ENCODE measurements at places on chromosomes 7 and 10.

GRCh38 chr7:156947120-156947843, 2.2 kb upstream of the NOM1 start:
- no peak for DNase-seq

DNA sequence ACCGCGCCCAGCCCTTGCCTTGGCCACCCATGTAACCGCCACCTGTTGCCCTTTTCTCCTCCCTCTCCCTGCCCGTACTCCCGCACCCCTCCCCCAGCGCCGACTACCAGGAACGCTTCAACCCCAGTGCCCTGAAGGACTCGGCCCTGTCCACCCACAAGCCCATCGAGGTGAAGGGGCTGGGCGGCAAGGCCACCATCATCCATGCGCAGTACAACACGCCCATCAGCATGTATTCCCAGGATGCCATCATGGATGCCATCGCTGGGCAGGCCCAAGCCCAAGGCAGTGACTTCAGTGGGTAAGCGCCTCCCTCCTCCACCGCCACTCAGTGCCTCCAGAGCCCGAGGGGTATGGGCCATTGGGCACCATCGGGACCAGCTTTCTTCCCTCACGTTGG, 18.7 kb downstream of the LDB3 start:
- DNase-seq: no peak

DNA sequence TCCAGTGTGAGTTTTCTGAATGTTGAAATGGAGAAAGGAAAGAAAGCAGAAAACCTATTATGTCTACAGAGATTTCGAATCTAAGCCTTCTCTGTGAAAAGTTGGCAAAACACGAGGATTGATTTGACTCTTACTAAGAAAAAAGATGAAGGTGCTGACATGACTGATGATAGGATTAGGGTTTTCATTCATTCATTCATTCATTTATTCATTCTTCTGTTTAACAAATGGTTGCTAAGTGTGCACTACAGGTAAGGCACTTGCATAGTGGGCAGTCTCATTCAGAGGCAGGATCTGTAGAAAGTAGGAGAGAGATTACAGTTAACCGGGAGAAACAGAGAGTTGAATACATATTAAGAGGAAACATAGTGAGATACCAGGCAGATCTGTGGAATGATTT, 137.1 kb downstream of the ZNF365 start:
- DNase-seq: no peak

GRCh38 chr10:46541017-46541661, 15.3 kb downstream of the GPRIN2 start:
- DNase-seq: peak; percentile 82

All from kidney (tissue), 22 donors.